Stimulated activated naive CD4-positive, alpha-beta T cell treated with Interleukin-2 at 50 U/mL for 16 hours (primary cell): ENCODE measurements at places on chromosomes 12 and 14.

GRCh38 chr14:55938249-55938791 lies 179.9 kb upstream of the PELI2 start:
- DNase-seq: no peak

- DNase-seq: no peak
Observed at GRCh38 chr14:30129807-30130206, 202.2 kb upstream of the PRKD1 start.

- DNase-seq: no peak
Observed at GRCh38 chr12:79532907-79533288, 157.9 kb downstream of the PAWR start.

GRCh38 chr14:79567306-79567705 lies 644.0 kb downstream of the DIO2 start:
- DNase-seq: no peak

DNA sequence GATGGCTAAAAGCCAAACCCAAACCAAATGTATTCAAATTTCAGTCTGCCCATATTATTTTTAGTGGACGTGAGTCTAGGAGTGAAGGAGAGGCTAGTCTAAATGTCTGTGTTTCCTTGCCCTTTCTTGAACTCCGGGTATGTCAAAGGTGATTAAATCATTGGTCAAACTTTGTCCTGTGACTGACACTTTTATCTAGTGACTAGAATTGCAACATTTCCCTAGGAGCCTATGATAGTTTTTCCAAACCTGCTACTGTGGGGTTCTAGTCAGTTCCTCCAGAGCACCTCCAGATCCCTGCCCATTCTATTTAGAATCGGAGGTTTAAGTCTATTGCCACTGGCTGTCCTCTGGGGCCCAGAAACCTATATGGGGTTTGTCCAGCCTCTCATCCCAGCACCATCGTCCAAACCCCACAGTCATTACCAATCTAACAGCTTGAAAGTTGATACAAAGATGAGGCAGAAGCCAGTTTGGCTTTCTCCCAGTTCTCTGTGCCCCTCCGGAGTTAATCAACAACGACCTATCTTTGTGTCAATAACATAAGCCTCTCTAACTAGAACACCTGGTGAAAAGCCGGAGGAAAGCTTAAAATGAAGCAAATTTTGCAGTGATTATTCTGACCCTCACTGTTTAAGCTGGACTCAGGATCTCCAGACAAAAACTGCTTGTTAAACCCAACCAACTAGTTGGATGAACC lies 306.7 kb downstream of the ZFP36L1 start:
- no peak for DNase-seq

- peak; percentile 15 for DNase-seq
Observed at GRCh38 chr14:91115986-91116770, 2.3 kb downstream of the DGLUCY start.

- DNase-seq: no peak
Observed at GRCh38 chr12:43255522-43256111, 296.4 kb downstream of the ADAMTS20 start.

DNA sequence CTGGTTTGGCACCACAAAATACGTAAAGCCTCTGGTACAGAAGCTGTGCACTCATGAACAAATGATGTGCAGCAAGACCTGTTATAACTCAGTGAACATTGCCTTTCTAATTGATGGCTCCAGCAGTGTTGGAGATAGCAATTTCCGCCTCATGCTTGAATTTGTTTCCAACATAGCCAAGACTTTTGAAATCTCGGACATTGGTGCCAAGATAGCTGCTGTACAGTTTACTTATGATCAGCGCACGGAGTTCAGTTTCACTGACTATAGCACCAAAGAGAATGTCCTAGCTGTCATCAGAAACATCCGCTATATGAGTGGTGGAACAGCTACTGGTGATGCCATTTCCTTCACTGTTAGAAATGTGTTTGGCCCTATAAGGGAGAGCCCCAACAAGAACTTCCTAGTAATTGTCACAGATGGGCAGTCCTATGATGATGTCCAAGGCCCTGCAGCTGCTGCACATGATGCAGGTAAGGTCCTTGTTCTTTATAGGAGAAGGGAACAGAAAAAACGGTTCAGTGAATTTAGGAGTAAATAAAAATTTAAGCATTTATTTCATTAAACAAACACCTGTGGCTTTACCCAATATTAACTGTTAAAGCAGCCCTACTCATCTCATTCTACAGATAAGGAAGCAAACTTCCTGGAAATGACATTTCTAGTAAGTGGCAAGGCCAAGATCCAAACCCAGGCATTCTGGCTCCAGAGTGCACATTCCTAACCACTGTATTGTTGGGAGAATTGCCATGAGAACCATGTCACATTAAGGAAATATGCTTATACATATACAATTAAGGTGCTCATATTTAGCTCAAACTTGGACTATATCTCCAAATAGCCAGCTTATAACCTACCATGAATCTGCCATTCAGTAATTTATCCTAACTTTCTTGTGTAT lies 11.7 kb downstream of the COCH start:
- DNase-seq: no peak

- no peak for DNase-seq
Observed at GRCh38 chr12:72511906-72512305, 239.7 kb downstream of the TRHDE start.

DNA sequence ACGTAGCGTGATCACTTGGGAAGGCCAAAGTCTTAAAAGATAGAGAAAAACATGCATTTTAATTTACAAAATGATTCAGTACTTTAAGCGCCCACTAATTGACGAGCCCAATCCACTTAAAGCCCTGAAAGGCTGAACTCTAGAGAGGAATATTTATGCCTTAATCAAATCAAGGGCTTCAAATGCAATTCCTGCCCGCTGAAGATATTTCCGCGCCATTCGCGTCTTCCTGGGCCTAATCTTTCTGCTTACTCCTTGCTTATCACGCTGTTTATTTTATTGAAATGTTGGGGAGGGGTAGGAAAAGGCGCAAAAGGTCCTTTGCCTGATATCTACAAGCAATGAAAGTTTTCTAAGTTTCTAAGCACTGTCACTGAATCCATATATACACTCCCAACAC lies 4.0 kb downstream of the TBX3 start:
- DNase-seq: no peak

- no peak for DNase-seq
Observed at GRCh38 chr12:2397356-2398045, 344.7 kb downstream of the CACNA1C start.

GRCh38 chr12:130427381-130427887 lies 89.7 kb downstream of the PIWIL1 start:
- no peak for DNase-seq

GRCh38 chr12:6773590-6774351 lies 1.5 kb downstream of the LAG3 start:
- DNase-seq: peak; percentile 29

DNA sequence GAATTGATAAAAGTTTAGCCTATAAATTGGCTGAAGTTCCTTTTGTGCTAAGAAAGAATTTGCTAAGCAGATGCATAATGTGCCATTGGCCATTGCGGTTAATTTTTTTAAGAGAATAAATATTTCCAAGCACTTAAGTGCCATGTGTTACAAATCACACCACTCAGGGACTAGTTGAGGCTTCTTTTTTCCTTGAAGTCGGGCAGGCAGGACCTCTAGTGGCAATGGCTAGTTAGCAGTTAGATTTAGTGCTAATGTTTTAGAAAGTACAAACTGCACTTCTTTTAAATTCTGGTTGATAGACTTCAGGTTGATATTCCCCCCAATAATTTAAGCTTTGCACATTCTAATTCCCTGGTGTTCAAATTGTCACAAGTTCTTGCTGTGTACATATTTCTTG lies 294.3 kb downstream of the APAF1 start:
- DNase-seq: no peak

- DNase-seq: peak; percentile 51
Observed at GRCh38 chr14:101705733-101706508, 55.6 kb upstream of the PPP2R5C start.

DNA sequence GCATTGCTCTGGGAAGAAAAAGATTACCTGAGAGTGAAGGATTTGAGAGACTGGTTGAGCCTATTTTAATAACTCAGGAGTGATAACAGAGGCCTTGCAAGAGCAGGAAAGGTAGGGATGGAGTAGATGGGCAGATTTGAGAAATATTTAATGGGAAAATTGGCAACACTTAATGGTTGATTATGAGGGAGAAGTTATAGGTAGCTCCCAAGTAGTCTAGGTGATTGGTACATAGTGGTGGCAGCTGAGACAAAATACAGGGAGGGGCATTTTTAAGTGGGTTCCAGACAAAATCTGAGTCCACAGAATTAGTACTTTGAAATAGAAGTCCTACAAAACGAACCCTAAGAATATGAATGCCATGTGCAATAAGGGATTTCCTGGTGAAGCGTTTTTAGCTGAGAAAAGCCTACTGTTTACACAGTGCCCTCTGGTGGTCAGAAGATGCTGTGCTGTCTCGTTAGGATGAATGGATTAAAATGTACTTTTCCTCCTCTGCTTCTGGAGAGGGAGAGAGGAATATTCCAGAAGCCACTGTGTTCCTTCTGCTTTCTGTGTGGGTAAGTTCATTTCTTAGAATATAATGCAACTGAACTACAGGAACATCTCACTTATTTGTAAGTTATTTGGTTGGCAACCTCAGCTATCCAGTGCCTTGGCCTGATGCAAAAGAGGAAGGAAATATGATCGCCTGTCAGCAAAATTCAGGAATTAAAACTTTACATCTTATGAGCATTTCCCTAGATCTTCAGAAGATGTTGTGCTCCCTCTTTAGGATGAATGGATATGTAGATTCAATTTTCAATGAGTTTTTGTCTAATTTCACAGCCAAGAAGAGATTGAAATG lies 6.5 kb downstream of the ZBTB1 start:
- DNase-seq: peak; percentile 55

DNA sequence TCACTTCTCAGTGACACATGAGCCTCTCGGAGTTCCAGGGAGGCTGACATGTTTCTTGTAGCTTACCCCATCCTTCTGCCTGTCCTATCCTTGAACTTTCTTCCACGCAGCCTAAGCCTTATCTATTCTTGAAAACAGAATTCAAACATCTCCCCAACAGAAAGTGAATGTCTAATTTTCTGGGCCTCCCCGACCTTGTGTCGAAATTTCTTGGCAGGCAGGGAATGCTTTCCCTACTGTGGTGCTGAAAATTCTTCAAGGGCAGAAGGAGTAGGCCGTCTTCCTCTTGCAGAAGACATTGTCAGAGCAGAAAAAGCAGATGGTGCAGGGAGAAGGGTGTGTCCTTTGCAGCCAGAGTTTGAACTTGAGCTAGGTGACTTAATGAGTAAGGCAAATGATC lies 63.0 kb upstream of the TCL1B start:
- DNase-seq: no peak

GRCh38 chr12:116880817-116881324 lies 370 bp downstream of the HRK start:
- DNase-seq: no peak

DNA sequence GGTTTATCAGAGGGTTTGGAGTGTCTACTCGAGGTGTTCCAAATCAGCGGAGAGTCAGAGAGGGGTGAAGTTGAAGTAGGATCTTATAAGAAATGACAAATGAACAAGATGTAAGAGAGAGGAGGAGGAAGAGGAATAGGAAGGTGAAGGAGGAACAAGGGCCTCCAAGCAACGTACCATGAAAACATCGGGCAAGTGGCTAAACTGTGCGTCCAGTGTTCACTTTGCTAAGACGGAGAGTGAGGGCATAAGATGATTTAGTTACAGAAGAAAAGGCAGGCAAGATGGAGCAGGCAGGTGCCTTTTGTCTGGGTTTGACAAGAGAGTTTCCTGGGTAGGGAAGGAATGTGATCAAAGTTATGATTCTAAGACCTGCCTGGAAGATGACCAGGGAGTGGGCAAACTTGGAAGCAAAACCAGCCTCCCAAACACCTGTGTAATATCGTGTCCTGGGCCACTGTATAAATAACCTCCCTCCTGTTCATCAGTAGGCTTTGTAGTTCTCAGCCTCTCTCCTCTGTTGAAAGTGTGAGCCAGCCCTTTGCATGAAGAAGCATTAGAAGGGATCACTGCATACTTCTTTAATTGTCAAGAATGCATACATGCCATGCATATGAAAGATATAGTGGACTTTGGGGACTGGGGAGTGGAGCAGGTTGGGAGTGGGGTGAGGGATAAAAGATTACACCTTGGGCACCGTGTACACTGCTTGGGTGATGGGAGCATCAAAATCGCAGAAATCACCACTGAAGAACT lies 111.4 kb downstream of the ZFP36L1 start:
- DNase-seq: no peak

DNA sequence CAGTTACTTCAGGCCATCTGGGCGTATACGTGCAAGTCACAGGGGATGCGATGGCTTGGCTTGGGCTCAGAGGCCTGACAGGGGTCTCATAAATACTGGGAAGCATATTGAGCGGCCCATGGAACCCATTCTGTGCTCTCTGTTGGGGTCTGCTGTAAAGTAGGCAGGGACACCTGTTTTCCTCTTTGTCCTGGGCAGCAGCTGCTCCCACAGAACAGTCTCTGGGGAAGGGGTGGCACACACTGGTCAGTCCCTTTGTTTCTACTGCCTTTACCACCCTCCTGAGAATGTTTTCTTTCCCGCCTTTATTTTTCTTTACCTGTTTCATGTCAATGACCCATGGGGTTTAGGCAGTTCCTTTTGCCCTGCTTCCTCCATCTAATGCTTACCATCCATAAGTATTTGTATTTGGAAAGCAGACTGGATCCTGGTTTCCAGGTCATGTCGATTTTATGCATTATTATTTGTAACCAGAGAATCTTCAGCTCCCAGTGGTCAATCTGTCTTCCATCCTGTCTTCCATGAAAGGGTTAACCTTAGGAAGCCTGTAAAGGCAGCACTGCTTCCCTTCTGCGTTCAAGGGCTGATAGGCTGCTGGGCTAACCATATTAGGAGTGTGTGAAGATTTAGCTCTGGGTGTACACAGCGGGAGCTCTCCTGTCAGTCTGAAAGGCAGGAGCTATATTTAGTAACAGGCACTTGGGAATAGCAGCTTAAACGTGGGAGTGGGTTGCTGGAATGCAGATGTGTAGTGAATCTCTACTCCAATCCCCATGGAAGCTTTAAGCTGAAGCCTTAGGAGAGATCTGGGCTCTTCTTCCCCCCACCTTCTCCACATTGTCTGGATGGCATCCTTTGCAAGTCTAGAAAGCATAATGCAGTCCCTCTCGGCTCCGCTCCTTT lies 124.0 kb downstream of the DYRK2 start:
- no peak for DNase-seq

DNA sequence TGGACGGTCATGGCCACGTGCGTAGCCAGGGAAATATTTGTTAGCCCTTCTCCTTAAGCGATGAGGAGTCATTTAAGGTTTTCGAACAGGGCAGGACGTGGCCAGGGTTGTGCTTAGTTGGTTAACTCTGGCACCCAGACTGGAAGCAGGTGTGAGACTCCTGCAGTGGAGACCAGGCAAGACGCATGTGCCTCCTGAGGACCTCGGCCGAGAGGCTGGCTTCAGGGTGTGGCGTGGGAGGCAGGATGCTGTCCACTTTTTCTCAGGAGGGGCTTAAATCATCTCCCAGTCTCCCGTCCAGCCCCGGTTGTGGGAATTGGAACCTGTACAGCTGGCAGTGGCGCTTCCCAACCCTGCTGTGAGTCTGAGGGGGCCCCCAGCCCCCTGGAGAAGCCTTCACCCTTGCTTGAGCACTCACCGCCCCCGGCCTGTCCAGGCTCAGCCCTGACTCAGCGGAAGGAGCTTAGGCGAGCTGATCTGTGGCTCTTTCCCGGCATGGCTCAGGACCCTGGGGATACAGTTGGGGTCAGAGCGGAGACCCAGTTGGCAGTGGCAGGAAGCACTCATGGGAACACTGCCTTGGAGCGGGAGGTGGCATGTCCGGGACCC lies 46.3 kb upstream of the TSPAN9 start:
- DNase-seq: no peak

- DNase-seq: no peak
Observed at GRCh38 chr12:127150028-127150427, 1116.9 kb upstream of the TMEM132C start.
